ENCODE measurements at places on chromosomes 7 and 10.

DNA sequence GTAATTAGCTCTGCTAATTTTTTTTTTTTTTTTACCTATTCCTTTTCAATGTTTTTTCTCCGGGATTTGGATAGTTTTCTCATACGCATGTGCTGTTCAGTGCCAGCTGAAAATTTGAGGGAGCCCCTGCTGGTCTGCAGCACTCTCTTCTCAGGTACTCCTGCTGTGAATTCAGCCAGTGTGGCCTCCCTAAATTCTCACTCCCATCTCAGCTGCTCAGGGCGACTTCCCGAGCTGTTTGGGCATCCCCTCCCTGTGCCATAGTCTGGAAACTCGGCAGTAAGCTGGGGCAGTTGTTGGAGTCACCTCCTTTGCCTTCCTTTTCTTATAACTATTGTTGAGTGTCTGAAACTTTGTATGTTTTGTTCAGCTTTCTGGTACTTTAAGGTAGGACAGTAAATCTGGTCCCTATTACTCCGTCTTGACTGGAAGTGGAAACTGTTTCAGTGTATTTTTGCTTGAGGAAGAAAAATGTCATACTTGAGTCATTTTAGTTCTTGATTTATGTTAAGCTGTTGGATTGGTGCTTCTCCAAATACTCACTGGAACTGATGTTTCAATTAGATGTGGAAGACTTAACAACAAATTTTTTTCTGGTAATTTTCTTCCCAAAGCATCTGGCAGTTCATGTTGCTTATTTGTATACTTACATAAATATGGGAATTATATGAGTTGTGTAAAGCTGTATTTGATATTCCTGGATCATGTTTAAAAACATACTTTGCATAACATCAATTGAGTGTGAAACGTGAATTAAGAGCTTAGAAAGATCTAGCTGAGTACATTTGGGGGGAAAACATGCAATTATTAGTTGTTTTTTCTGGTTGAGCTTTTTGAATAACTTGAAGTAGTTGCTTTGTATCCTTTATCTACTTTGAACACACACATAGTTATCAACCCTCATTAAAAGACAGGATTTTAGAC, 33.7 kb downstream of the MINPP1 start:
- no peak for DNase-seq

GRCh38 chr10:13346283-13347042, 1.6 kb downstream of the SEPHS1 start:
- no peak for DNase-seq

GRCh38 chr7:84232646-84233045, 38.1 kb upstream of the SEMA3A start:
- DNase-seq: no peak

GRCh38 chr10:31304291-31304970, 14.6 kb upstream of the ZEB1 start:
- DNase-seq: no peak

GRCh38 chr10:32226624-32227023, 120.3 kb downstream of the EPC1 start:
- no peak for DNase-seq

DNA sequence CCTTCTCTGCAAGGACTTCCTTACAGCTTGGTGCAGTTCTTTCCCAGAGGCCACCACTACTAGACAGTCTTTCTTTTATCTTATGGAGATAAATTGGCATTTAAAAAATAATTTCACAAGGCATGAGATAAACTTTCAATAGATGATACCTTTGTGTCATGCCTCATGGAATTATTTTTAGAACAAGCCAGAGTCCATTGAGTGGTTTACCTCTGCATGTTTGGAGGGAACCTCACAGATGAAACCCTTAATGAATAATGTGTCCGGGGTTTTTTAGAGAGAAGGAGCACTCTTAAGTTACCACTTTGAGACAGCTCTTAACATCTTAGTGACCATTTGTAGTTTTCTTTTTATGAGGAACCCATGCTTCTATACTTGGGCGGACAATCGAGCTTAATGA, 17.2 kb downstream of the NODAL start:
- no peak for DNase-seq

GRCh38 chr10:17455015-17455520, 673 bp upstream of the ST8SIA6 start:
- DNase-seq: no peak
